ENCODE measurements at places on chromosomes 7 and 10.

GRCh38 chr10:8130973-8131911 is 76.8 kb downstream of the GATA3 start:
- DNase-seq: no peak

- no peak for DNase-seq
These were observed 1197.3 kb downstream of the SORCS3 start for GRCh38 chr10:105838392-105838791.

GRCh38 chr10:15738270-15738925 is 18.7 kb upstream of the ITGA8 start:
- no peak for DNase-seq

DNA sequence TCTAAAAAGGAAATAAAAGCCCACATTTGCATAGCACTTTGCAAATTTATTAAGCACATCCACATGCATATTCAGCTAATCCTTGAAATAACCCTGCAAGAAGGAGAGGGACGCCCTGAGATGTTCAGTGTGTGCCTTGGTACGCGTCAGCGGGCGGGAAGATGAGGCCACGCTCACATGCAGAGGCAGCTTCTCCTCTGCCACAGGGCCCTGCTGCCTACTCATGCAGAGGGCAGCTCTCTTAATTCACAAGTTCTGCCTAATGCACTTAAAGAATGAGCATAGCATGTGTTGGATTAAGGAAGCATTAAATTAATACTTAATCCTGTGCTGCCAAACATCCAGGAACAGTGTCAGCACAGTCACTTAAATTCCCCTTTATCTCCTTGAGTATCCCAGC is 132.3 kb downstream of the HECW1 start:
- no peak for DNase-seq

DNA sequence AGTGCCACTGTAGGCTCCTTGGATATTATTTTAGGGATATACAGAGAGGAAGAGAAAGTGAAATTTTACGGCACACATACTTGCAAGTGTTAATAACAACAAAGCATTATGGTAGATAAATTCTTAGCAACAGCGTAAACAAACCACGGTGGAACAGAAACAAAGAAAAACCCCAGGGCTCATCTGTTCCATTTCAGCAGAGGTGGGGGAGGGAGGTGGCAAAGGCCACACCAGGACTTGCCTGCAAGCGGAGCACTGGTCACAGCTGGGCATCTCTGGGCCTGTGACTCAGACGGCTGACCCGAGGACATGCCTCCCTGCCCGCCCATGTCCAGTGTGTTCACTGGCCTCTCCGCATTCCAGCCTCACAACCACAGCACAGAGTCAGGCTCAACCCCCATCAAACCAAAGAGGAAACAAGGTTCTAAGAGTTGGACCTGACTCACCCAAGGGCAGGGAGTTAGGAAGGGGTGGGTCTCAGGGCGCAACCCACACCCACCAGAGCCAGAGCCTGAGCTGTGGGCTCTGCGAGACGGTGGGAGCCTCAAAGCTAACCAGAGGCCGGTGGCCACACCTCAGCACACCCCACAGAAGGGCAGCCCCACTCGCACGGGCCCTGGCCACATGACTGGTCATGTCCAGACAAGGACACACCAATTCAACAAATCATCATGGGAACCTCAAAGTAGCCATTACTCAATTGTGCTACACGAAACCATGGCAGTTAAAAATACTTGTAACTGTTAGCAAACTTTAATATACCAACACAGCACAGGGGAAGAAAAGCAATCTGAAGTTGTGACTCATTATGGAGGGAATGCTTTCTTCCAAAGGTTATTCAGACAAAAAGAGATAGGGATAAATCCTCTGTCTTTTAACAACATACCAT is 10.7 kb downstream of the ESYT2 start:
- no peak for DNase-seq

DNA sequence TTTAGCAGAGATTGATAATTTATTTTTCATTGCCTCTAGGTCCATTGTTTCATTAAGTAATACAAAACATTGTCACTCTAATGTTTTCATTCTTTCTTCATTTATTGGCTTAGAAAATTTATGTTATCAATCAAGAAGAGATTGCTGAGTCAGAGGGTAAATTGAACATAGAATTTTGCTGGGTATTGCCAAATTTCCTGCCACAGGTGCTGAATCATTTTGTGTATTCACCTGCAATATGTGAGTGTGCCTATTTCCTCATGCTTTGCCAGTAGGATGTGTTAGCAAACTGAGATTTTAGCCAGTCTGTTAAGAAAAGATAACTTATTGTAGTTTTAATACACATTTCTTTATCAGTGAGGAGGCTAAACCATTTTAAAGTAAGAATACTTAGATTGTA is 38.0 kb downstream of the MARCHF5 start:
- no peak for DNase-seq

- no peak for DNase-seq
These were observed 39.7 kb downstream of the CADPS2 start for GRCh38 chr7:122846591-122846990.

- no peak for DNase-seq
These were observed 14.6 kb downstream of the DHX32 start for GRCh38 chr10:125866421-125867029.
